ENCODE measurements at places on chromosomes 12 and 14. TPM values are rescaled to one million over a fixed set of nuclear protein-coding genes. Genes with fewer than 3 reads are reported as not detected.

DNA sequence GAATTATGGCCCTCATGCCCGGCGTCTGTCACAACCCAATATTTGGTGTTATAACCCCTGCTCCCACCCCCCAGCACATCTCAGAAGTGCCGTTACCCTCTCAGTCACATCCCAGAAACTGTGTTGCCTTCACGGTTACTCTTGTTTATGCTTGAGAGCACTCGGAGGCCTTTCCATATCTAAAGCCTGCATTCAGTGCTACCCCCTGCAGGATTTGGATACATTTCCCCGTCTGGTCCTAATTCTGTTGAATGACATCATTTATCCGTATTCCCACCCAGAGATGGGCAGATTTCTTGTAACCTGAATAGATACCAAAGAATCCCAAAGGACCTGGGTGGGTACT is 19.1 kb upstream of the FOS start:
- DNase-seq, result no peak
- no peaks in the 10 kb centered on the region for H3K27me3 ChIP-seq
- H3K36me3 ChIP-seq, result no peaks in the 10 kb centered on the region

- H3K27ac ChIP-seq, result no peak overlapping the region
- H3K4me1 ChIP-seq, result no peaks in the 10 kb centered on the region
- DNase-seq, result no peak
- H3K27me3 ChIP-seq, result no peaks in the 10 kb centered on the region
Observed at GRCh38 chr12:80135624-80136023, 36.3 kb downstream of the OTOGL start.

GRCh38 chr14:74155287-74155686 is 70.5 kb downstream of the LIN52 start:
- H3K4me3 ChIP-seq, result no peak overlapping the region
- no peaks in the 10 kb centered on the region for H3K27me3 ChIP-seq
- H3K36me3 ChIP-seq, result peaks cover 4% of the 10 kb centered on the region

- peak overlapping the region; percentile 85 for H3K27ac ChIP-seq
- no peaks in the 10 kb centered on the region for H3K36me3 ChIP-seq
- H3K4me3 ChIP-seq, result peak overlapping the region; percentile 68
- peaks cover 87% of the 10 kb centered on the region for H3K4me1 ChIP-seq
Observed at GRCh38 chr14:95523815-95524448, 7.5 kb upstream of the SYNE3 start.

- peaks cover 64% of the 10 kb centered on the region for H3K4me1 ChIP-seq
- no peak overlapping the region for H3K4me3 ChIP-seq
- no peaks in the 10 kb centered on the region for H3K36me3 ChIP-seq
- H3K27ac ChIP-seq, result no peak overlapping the region
Observed at GRCh38 chr12:53099071-53099882, 1.8 kb downstream of the IGFBP6 start.

GRCh38 chr12:39006286-39006685 is 100.9 kb upstream of the CPNE8 start:
- no peak for DNase-seq
- no peak overlapping the region for H3K27ac ChIP-seq
- H3K27me3 ChIP-seq, result no peaks in the 10 kb centered on the region
- no peaks in the 10 kb centered on the region for H3K36me3 ChIP-seq
- no peaks in the 10 kb centered on the region for H3K4me1 ChIP-seq

DNA sequence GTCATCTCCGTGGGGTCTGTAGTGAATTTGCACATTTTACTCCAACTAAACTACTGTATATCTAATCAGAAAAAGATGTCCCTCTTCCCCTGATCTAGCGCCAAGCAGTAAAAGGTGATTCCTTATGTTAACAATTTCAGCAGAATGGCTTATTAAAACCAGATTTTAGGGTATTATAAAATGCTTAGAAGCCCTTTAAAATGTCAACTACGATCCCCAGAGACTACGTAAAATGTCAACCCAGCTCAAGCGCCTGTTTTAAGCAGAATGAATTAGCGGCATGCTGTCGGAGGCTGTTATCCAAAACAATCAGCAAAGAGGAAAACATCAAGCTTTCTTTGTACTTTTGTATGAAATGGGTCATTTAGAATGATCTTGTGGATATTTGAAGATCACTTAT is 408.9 kb downstream of the SOX5 start:
- no peaks in the 10 kb centered on the region for H3K4me1 ChIP-seq
- no peak overlapping the region for H3K27ac ChIP-seq
- H3K4me3 ChIP-seq, result no peak overlapping the region
- H3K27me3 ChIP-seq, result no peaks in the 10 kb centered on the region
- no peaks in the 10 kb centered on the region for H3K36me3 ChIP-seq

GRCh38 chr14:91835920-91836843 is 31.2 kb downstream of the TC2N start:
- H3K36me3 ChIP-seq, result no peaks in the 10 kb centered on the region
- peak overlapping the region; percentile 6 for H3K4me3 ChIP-seq
- peak; percentile 1 for DNase-seq
- no peak overlapping the region for H3K27ac ChIP-seq

GRCh38 chr12:9741726-9742125 is 8.8 kb upstream of the CLECL1 start:
- DNase-seq, result peak; percentile 20
- peaks cover 36% of the 10 kb centered on the region for H3K4me1 ChIP-seq
- H3K27me3 ChIP-seq, result no peaks in the 10 kb centered on the region
- H3K27ac ChIP-seq, result no peak overlapping the region
- no peaks in the 10 kb centered on the region for H3K36me3 ChIP-seq

DNA sequence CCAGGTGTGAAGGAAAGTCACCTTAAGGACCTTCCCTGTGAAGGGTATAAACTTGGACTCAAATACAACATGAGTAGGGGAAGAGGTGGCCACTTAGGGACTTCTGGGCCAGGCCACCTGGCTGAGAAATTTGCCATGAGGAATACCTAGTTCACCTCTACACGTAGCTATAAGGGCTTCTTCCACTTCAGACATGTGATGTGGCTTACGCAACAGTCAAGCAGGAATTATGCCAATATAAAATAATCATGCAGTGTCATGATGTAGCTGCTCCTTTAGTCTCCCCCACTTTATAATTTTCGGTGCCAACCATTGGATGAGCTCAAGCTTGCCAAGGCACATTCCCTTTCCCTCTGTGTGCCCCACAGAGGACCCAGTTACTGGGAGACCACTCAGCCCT is 166.6 kb upstream of the BCL2L14 start:
- no peak overlapping the region for H3K4me3 ChIP-seq
- H3K27ac ChIP-seq, result no peak overlapping the region
- no peaks in the 10 kb centered on the region for H3K4me1 ChIP-seq
- H3K27me3 ChIP-seq, result no peaks in the 10 kb centered on the region
- H3K36me3 ChIP-seq, result no peaks in the 10 kb centered on the region

GRCh38 chr14:106044515-106044914 is 518.1 kb downstream of the TMEM121 start:
- H3K36me3 ChIP-seq, result no peaks in the 10 kb centered on the region
- no peaks in the 10 kb centered on the region for H3K27me3 ChIP-seq
- DNase-seq, result no peak
- no peaks in the 10 kb centered on the region for H3K4me1 ChIP-seq

GRCh38 chr12:15541996-15542631 is 219.8 kb downstream of the PTPRO start:
- H3K36me3 ChIP-seq, result no peaks in the 10 kb centered on the region
- H3K27ac ChIP-seq, result no peak overlapping the region
- peaks cover 31% of the 10 kb centered on the region for H3K4me1 ChIP-seq
- H3K4me3 ChIP-seq, result no peak overlapping the region
- no peaks in the 10 kb centered on the region for H3K27me3 ChIP-seq
- DNase-seq, result no peak

DNA sequence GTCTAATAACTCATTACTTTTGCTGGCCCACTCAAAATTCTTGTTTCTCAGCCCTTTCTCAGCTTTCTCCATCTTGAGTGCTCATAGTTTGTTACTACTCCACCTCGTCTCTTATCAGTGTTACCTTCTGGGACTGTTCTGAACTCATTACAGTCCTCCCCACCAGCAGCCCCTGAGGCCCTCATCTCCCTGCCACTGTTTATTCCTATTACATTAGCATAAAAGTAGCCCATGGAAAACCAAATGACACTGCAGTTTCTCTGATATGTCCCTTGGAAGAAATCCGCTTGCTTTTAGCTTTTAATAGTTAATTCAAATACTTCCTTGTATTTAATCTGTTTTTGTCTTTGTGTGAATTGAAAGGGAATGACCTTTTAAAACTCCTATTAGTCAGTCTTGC is 7.6 kb downstream of the AKAP6 start:
- no peaks in the 10 kb centered on the region for H3K4me1 ChIP-seq
- no peaks in the 10 kb centered on the region for H3K36me3 ChIP-seq
- H3K4me3 ChIP-seq, result no peak overlapping the region
- no peaks in the 10 kb centered on the region for H3K27me3 ChIP-seq
- H3K27ac ChIP-seq, result no peak overlapping the region

DNA sequence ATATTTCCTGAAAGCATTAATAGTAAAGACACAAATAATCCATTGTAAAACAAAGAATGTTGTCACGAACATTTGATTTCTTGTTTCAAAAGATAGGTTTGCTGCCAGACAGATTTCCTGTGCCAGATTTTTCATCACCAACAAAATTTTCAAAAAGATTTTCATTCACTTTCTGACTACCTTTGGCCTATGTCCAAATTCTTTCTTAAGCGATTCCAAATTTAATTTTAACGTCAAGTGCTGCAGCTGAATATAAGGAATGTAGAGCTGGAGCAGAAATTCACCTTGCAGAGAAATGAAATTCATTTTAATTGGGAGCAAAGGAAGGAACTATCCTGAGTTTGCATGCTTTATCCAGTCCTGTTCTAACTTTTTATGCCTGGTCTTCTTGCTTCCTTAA is 277.4 kb downstream of the CCER1 start:
- no peak for DNase-seq
- no peaks in the 10 kb centered on the region for H3K4me1 ChIP-seq
- no peak overlapping the region for H3K4me3 ChIP-seq
- H3K36me3 ChIP-seq, result no peaks in the 10 kb centered on the region
- no peak overlapping the region for H3K27ac ChIP-seq

DNA sequence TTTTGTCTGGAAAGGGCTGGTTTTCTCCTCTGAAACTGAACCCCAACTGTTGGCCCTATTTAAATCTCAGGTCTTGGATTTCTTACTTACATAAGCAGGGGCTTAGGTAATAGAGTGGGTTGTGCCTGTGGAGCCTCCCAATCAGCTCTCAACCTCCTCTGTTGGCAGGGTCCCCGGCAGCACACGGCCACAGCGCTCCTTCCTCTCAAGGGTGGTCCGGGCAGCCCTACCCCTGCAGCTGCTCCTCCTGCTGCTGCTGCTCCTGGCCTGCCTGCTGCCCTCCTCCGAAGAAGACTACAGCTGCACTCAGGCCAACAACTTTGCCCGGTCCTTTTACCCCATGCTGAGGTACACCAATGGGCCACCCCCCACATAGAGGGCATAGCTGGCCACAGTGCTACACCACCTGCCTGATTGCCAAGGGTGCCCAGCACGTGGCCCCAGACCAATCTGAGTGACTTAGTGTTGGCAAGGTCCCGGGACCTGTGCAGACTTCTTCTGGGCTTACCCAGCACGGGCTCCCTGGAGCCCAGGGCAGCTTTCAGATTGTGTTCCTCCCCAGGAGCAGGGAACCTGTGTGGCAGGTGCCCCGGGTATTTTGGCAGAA is 68.9 kb downstream of the ESR2 start:
- no peak overlapping the region for H3K27ac ChIP-seq
- H3K4me1 ChIP-seq, result no peaks in the 10 kb centered on the region
- DNase-seq, result no peak
- H3K27me3 ChIP-seq, result no peaks in the 10 kb centered on the region
- H3K36me3 ChIP-seq, result no peaks in the 10 kb centered on the region
- no peak overlapping the region for H3K4me3 ChIP-seq

GRCh38 chr14:30227436-30227835 is 299.8 kb upstream of the PRKD1 start:
- DNase-seq, result no peak
- H3K4me3 ChIP-seq, result no peak overlapping the region
- no peaks in the 10 kb centered on the region for H3K4me1 ChIP-seq
- no peaks in the 10 kb centered on the region for H3K27me3 ChIP-seq
- no peaks in the 10 kb centered on the region for H3K36me3 ChIP-seq

DNA sequence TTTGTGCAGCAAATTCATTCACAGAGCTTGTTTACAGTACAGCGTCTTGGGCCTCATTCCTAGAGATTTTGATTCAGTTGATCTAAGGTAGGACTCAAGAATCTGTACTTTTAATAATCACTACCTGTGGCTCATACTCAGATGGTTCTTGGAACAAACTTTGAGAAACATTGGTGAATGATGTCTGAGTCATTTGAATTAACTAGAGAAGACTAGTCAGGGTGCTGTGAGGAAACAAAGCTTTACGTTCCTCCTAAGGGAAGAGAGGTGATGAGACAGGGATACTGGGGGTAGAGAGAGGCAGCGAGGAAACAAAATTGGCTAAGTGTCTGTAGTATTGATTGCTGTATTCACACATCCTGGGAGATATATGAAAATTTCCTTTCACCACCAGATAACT is 109.4 kb downstream of the SLC15A5 start:
- no peak for DNase-seq
- H3K27me3 ChIP-seq, result no peaks in the 10 kb centered on the region
- H3K27ac ChIP-seq, result no peak overlapping the region
- no peaks in the 10 kb centered on the region for H3K4me1 ChIP-seq
- no peak overlapping the region for H3K4me3 ChIP-seq

- H3K27me3 ChIP-seq, result no peaks in the 10 kb centered on the region
- H3K4me1 ChIP-seq, result peaks cover 90% of the 10 kb centered on the region
- peak overlapping the region; percentile 90 for H3K27ac ChIP-seq
- H3K36me3 ChIP-seq, result no peaks in the 10 kb centered on the region
- peak; percentile 74 for DNase-seq
Observed at GRCh38 chr12:116282371-116283286, 5.1 kb upstream of the MED13L start.

GRCh38 chr14:87960013-87960787 is 32.8 kb downstream of the GALC start:
- no peak overlapping the region for H3K27ac ChIP-seq
- H3K4me3 ChIP-seq, result no peak overlapping the region
- no peak for DNase-seq
- H3K4me1 ChIP-seq, result no peaks in the 10 kb centered on the region
- peaks cover 50% of the 10 kb centered on the region for H3K36me3 ChIP-seq

- no peak for DNase-seq
- H3K4me3 ChIP-seq, result no peak overlapping the region
- no peak overlapping the region for H3K27ac ChIP-seq
- peaks cover 25% of the 10 kb centered on the region for H3K36me3 ChIP-seq
Observed at GRCh38 chr14:63501429-63501828, 41.7 kb downstream of the PPP2R5E start.

- H3K4me1 ChIP-seq, result no peaks in the 10 kb centered on the region
- no peak overlapping the region for H3K4me3 ChIP-seq
- H3K36me3 ChIP-seq, result no peaks in the 10 kb centered on the region
Observed at GRCh38 chr14:81819910-81820309, 286.3 kb upstream of the SEL1L start.

- H3K36me3 ChIP-seq, result peaks cover 70% of the 10 kb centered on the region
- no peaks in the 10 kb centered on the region for H3K4me1 ChIP-seq
- no peak overlapping the region for H3K27ac ChIP-seq
- no peak for DNase-seq
Observed at GRCh38 chr12:15556411-15557102, 232.6 kb downstream of the EPS8 start.

GRCh38 chr14:96580566-96580965 is 78.4 kb downstream of the PAPOLA start:
- DNase-seq, result no peak
- H3K27me3 ChIP-seq, result peaks cover 15% of the 10 kb centered on the region
- H3K4me3 ChIP-seq, result no peak overlapping the region
- H3K27ac ChIP-seq, result no peak overlapping the region

Gene GUCY2C
- 0.14 TPM for polyA plus RNA-seq

Gene ARL1
- polyA plus RNA-seq, result 34.8 TPM

Gene FAM90A1
- polyA plus RNA-seq, result 0.25 TPM

Gene OR6C6
- polyA plus RNA-seq, result not detected

Gene KERA
- not detected for polyA plus RNA-seq

Gene SERPINA5
- not detected for polyA plus RNA-seq

Gene RNU4-1
- polyA plus RNA-seq, result not detected

Gene PSMC6
- polyA plus RNA-seq, result 64.3 TPM

Gene SOCS2
- 0.09 TPM for polyA plus RNA-seq

Gene CLEC6A
- polyA plus RNA-seq, result 3.4 TPM

Gene CACNA2D4
- polyA plus RNA-seq, result 17.8 TPM

Gene SERPINA1
- polyA plus RNA-seq, result 2,075 TPM

Gene CDCA3
- polyA plus RNA-seq, result 0.59 TPM

Measured in CD14-positive monocyte (primary cell).